ENCODE measurements at places on chromosomes 4 and X.

DNA sequence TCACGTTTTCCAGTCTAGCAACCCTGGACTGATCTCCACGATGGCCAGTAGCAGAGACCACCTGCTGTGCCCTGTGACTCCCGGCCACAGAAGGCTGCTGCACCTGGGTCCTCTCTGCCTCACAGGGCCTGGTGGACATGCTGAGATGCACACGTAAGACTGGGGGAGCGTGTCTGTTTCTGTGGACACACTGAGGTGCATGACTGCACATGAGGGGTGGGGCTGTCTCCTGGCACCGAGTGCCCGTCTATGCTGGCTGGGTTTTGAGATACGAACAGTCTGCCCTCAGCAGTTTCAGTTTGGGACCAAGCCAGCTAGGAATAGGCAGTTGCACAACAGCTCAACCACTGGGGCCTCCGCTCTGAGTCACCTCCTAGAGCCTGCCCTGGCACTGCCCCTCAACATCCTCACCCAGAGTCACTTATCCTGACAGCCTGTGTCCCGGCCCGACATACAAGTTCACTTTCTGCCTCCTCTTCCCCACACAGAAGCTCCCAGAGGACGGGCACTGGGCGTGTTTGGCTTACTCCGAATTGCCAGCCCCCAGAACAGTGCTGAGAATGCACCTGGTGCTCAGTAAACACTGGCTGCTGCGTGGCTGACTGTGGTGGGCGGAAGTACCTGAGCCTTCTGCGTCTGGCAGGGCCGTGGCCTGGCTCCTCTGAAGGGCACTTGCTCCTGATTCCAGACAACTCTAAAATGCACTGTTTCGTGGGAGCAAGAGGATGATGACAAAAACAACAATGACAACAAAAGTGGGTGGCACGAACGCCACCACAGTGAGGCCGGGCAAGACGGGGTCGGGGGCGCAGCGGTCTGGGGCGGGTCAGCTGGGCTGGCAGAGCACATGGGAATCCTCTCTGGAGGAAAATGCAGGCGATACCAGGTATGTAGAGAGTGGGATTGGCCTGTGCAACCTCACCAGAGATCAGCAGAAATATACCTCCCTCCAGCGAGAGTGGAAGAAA is 30.9 kb downstream of the RNF212 start:
- DNase-seq, result no peak

DNA sequence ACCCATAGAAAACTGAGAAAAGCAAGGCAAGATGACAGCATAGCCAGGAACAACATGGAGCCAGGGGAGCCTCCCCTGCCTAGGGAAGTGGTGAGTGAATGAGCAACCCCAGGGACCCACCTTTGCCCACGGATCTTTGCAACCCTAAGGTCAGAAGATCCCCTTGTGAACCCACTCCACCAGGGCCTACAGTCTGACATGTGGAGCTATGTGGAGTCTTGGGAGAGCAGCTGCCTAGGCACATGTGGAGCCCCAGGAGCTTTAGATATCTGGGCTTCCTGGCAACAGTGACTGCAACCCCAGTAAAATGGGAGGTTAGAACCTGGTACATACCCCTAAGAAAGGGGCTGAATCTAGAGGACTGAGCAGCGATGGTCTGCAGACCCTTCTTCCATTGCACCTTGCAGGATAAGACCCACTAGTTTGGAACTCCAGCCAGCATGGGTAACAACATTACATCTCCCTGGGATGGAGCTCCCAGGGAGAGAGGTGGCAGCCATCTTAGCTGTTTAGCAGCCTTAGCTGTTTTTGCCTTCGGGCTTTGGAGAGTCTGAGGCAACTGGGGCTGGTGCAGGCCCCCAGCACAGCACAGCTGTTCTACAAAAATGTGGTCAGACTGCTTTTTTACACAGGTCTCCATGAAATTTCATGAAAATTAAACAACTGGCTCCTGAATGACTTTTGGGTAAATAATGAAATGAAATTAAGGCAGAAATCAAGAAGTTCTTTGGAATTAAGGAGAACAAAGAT is 104.7 kb upstream of the TRIM2 start:
- DNase-seq, result no peak

- no peak for DNase-seq
Observed at GRCh38 chr4:185801471-185801870, 10.5 kb downstream of the SORBS2 start.

DNA sequence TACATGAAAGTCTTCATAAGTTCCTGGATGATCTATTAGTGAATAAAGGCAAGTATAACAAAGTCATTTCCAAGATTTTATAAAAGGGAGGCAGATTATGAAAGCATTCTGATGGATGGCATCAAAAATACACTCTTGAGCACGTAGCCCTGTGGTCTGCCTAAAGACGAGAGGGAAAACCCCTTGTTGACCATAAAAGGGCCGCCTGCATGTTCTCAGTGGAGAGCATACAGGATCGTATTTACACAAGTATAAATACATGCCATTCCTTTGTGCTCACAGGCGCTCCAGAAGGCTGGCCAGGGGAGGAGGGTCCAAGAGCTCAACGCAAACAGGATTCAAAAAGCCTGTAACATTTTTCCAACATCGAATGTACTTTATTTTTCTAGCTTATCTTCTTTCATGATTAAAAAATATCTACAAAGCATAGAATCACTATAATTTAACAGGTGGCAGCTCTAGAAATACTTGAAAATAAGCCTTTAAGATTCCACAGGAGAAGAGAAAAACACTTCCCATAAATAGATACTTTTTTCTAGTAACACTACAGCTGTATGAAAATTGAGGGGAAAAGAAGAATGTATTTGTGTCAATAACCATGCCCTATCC is 29.6 kb downstream of the PDGFC start:
- peak; percentile 78 for DNase-seq

All from NCI-H82 (cell line).